Foreskin keratinocyte (primary cell): ENCODE measurements at places on chromosomes 6 and 20. TPM values are rescaled to one million over a fixed set of nuclear protein-coding genes. Genes with fewer than 3 reads are reported as not detected.

VGLL2 gene
- total RNA-seq: not detected in 2 replicates

FAM83D gene
- total RNA-seq: 38.1 and 51.8 TPM in 2 replicates

RARS2 gene
- total RNA-seq: 27.6 and 30.6 TPM in 2 replicates

RNF217 gene
- total RNA-seq: 24.9 and 37.4 TPM in 2 replicates

DEFB132 gene
- not detected in 2 replicates for total RNA-seq

SNAI1 gene
- 0.04 TPM in 1 of 2 replicates, not detected in the other for total RNA-seq

ZNF343 gene
- 10.4 and 10.7 TPM in 2 replicates for total RNA-seq

KCNQ5 gene
- total RNA-seq: 4.9 and 6.4 TPM in 2 replicates

COL9A1 gene
- total RNA-seq: not detected in 2 replicates

C6orf141 gene
- total RNA-seq: 19.8 and 21.2 TPM in 2 replicates

TP53INP2 gene
- total RNA-seq: 0.92 and 1.5 TPM in 2 replicates

GRCh38 chr6:138258991-138259390, 40.7 kb upstream of the PBOV1 start:
- DNase-seq: no peak

DNA sequence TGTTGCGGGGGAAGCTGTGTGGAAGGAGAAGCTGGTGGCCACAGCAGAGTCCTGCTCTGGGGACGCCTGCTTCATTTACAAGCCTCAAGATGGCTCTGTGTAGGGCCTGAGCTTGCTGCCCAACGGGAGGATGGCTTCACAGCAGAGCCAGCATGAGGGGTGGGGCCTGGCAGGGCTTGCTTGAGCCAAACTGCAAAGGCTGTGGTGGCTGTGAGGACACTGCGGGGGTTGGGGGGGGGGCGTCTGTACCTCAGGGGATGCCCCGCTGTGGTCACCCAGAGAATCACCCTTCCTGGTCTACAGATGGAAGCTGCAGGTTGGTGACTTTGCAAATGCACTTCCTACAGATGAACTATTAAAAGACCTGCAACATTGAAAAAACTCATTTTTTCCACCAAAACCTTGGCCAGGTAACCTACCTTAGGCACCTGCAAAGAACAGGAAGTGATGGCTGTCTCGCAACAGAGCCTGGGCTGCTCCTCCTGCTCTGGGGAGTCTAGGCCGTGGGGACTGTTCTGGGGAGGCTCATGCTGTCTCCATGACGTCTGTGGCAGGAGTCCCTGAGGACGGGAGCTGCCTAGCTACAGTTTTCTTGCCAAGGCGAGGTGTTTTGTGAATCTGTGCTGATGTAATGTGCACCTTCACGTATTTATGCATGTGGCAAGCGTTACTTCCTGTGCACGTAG, 7.3 kb downstream of the NPBWR2 start:
- no peak for DNase-seq

- DNase-seq: no peak
Measured at GRCh38 chr6:139508576-139508975, 134.1 kb upstream of the CITED2 start.

DNA sequence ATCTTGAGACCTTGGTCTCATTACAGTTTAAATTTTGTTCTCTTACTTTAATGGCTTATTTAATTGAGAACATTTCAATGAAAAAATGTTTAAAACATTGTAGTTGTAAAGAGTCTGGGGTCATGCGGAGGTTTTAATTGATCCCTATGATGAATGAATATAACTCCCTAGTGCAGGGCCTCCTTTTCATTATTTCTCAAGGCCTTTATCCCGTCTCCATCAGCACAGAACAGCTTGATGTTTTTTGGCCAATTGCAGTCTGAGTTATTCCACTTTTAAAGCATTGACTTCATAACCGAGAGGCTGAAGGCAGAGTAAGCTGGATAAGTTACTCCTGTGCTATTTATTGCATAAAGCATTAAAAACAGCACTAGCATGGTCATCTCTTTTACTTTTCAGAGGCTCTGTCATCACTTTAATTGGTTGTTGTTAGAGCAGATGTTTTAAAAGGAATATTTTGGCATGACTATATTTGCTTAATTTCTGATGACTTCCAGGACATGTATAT, 83.4 kb downstream of the DTD1 start:
- DNase-seq: no peak

GRCh38 chr6:21511891-21512550, 81.5 kb upstream of the SOX4 start:
- DNase-seq: no peak

DNA sequence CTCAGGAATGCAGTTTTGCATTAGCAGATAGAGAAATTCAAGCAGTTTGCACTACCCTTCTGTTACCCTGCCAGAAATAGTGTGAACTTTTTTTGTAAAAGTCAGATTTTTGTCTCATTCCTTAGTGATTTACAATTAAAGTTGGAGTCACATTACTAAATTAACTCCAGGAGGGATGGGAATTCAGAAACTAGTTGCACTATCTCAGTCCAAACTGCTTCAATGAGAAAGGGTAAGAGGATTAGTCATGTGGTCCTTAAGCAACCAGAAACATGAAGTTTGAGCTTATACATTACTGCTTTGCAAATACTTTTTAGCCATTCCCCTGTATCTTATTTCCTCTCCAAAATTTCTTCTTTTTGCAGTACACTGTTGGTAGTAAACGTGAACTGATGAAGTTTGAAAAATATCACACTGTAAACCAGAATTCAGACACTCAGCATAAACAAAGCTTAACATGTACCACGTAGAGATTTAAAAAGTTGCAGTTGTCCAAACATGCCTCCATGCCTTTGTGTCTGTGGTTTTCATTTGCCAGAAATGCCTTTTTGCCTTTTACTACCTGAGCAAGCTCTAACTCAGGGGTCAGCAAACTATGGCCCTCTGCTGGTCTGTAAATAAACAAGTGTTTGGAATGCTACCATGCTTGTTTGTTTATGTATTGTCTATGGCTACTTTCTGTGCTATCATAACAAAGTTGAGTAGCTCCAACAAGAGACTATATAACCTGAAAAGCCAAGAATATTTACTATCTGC, 49.7 kb downstream of the TP53INP2 start:
- DNase-seq: peak; percentile 30

GRCh38 chr6:131061041-131061750, 1.8 kb downstream of the EPB41L2 start:
- no peak for DNase-seq

GRCh38 chr20:34537651-34538050, 20.9 kb upstream of the MAP1LC3A start:
- no peak for DNase-seq

GRCh38 chr20:46296526-46297250, 11.6 kb downstream of the CDH22 start:
- no peak for DNase-seq

- DNase-seq: peak; percentile 79
Measured at GRCh38 chr20:19784511-19785172, 26.6 kb downstream of the RIN2 start.

- no peak for DNase-seq
Measured at GRCh38 chr20:52425253-52425652, 233.7 kb upstream of the ZFP64 start.

DNA sequence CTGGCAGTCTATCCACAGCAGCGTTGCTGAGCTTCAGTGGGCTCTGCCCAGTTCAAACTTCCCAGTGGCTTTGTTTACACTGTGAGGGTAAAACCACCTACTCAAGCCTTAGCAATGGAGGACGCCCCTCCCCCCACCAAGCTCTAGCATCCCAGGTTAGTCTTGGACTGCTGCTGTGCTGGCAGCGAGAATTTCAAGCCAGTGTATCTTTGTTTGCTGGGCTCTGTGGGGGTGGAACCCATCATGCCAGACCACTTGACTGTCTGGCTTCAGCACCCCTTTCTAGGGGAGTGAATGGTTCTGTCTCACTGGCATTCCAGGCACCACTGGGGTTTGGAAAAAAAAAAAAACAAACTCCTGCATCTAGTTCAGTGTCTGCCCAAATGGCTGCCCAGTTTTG, 249.7 kb upstream of the SYNCRIP start:
- no peak for DNase-seq

- peak; percentile 63 for DNase-seq
Measured at GRCh38 chr20:6613280-6613861, 154.1 kb upstream of the BMP2 start.

DNA sequence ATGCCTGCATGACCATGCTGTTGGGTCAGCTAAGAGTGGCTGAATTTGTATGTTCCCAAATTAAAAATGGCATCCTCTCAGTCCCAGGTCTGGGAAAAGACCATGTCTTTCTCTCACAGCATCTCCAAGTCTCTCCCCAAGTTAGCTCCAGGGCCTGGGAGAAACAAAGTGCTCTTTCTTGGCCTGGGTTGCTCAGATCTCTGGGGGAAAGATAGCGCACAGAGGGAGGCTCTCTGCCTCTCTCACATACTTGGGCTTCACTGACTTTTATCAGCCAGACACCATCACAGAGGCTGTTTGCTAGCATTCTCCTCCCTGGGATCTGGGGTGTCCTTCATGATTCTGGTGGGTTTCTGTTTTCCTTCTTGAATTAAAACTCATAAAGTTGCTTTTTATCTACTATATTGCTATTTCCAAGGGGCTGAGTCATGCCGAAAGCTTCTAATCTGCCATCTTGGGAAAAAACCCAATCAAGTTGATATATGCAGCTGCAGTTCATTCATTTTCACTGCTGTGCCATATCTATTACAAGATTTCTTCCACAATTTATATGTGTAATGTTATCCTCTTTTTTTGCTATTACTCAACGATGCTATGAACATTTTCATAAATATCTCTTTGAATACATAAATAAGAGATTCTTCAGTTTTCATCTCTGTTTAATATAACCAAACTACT, 190.2 kb downstream of the MOXD1 start:
- no peak for DNase-seq

DNA sequence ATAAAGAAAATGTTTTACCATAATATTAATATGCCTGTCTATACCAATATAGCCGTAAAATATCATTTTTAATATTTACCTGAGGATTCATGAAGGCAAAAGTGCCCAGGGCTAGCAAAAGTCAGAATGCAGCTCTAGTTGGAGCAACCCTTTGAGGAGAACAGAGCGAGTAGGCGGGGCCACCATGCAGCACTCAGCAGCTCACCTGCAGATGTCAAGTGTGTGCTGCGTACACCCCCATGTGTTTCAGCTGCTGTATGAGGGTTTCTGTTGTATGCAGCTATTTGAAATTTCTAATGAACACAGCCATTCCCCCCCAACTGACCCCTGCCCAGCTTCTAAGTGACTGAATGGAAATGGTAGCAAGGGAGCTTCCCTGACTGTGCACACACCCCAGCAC, 508.0 kb downstream of the QKI start:
- no peak for DNase-seq

DNA sequence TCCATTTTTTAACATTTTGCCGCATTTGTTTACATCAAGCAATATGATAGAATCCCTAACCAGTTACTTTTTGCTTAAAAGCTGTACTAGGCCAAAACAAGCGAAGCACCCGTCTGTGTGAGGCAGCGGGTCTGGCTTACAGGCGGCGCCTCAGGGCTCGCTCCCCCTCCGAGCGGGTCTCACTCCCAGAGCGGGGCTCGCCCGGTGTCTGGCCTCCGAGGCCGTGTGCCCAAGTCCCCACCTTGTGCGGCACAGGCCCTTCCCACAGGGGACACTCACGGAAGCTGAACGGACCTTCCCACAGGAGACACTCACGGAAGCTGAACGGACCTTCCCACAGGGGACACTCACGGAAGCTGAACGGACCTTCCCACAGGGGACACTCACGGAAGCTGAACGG, 23.4 kb downstream of the ZBTB46 start:
- no peak for DNase-seq

- no peak for DNase-seq
Measured at GRCh38 chr6:90978046-90978445, 391.2 kb upstream of the MAP3K7 start.

DNA sequence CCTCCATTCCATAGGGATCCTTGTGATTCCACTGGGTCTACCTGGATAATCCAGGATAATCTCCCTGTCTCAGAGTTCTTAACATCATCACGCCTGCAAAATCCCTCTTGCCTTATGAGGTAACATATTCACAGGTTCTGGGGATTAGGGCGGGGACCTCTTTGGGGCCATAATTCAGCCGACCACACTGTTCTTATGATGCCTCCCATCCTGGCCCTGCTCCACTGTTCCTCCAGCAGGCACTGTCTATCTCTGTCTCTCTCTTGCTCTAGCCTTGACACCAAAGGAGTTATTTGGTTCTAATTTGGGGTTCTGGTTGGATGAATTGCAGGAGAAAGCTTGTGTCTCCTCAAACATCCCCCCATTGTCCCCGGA, 168.1 kb downstream of the NFATC2 start:
- DNase-seq: no peak
